Adrenal gland (tissue), 19 donors: ENCODE measurements at places on chromosomes 11 and 22.

- no peak for DNase-seq
Measured at GRCh38 chr11:121877152-121877551, 238.9 kb downstream of the BLID start.

DNA sequence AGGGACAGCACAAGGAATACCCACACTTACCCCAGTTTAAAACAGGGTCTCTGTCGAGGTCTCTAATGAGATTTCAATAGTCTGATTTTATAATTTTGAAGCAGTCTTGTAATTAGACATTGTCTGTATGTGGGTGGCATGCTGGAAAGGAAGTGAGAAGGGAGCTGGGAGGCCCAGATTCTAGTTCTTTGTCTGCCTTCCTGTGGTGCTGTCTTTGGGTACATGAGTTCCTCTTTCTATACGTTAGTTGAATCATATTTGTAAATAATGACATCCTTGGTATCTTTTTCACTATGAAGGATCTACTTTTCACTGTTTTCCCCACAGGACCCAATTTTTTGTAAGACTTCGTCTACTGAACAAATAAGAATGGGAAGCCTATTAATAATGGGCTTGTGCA lies 42.0 kb upstream of the TENM4 start:
- no peak for DNase-seq

DNA sequence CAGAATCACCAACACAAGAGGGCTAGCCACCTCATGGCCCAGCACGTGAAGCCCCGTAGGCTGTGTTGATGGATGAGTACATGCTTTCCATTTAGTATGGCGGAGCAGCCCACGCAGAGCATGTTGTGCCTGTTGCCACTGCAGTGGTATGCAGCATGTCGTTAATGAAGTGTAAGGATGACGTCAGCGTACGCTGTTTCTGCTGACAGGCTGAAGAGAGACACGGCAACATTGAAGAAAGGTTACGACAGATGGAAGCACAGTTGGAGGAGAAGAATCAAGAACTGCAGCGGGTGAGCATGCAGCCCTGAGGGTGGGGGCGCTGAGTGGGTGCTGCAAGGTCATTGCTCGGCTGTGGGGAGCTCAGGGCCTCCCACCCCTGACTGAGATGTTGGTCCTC lies 62.8 kb downstream of the PPFIA1 start:
- DNase-seq = no peak

- DNase-seq = no peak
Measured at GRCh38 chr11:16805938-16806337, 67.5 kb downstream of the C11orf58 start.

DNA sequence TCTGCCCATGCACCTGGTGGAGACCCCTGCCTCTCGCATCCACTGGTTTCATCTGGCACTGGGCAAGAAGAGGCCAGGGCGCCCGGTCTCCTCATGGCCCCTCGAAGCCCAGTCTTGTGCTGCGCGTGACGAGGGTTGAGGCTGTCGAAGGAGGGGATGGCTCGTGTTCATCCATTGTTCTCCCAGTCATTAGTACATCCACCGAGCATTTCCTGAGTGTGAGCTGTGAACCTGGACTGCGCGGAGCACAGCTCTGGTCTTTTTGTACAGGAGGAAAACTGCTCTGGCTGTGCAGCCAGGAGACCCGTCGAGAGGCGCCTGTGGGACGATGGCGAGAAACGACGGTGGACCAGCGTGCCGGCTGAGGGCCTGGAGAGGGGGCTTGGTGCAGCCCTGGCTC lies 6.8 kb downstream of the CACNA1I start:
- no peak for DNase-seq

- DNase-seq = peak; percentile 12
Measured at GRCh38 chr11:41996533-41996932, 537.1 kb upstream of the LRRC4C start.

- no peak for DNase-seq
Measured at GRCh38 chr11:65404210-65404609, 17.8 kb downstream of the FRMD8 start.

GRCh38 chr11:9265211-9266131 lies at the start of gene DENND5A:
TSS of gene DENND5A (minus strand) at chr11:9265350. CDS start at chr11:9265069, 281 bp downstream.
- DNase-seq = peak; percentile 80

- DNase-seq = no peak
Measured at GRCh38 chr11:26700574-26701235, 21.2 kb downstream of the SLC5A12 start.

DNA sequence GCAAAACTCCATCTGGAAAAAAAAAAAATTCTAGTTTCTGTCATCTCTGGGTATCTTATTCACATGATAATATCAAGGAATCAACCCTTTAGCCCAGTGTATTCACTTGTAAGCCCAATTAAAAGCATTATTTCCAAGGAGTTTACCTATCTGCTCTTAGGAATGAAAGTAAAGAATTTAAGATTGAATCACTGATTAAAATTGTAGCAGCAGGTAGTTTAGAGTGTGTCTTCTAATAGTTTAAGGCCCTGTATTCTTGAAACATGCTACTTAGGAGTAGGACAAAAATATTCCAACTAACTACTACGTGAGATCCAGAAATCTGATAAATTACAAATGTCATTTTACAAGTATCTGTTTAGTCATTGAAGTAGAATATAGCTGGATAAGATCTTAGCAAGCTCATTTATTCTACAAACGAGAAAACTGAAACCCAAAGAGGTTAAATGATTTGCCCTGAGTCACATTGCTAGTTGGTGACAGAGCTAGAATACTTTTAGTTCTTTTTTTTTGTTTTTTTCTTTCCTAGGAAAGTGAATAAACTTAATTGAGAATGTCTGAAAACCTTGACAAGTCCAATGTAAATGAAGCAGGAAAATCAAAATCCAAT lies 4.0 kb downstream of the TCP11L1 start:
- no peak for DNase-seq

DNA sequence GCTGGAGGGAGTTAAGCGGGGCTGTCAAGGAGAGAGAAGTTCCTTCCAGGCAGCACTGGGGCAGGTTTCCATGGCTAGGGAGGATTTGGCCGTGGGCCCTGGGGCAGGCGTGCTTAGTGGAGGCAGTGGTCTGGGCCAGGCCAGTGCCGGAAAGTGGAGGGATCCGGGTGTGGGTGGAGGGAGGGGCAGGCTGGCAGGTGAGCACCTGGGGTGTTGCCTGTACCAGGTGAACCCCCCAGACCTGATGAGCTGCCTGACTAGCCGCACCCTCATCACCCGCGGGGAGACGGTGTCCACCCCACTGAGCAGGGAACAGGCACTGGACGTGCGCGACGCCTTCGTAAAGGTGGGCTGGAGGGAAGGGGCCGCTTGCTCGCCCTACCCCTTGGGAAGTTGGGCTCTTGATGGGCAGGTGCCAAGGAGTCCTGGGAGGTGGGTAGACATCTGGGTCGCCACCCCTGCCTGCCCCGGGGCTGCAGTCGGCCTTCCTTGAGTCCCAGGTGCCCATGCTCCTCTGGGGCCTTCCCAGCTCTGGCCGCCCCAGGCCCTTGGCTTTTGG lies 32.0 kb downstream of the MYO7A start:
- no peak for DNase-seq

DNA sequence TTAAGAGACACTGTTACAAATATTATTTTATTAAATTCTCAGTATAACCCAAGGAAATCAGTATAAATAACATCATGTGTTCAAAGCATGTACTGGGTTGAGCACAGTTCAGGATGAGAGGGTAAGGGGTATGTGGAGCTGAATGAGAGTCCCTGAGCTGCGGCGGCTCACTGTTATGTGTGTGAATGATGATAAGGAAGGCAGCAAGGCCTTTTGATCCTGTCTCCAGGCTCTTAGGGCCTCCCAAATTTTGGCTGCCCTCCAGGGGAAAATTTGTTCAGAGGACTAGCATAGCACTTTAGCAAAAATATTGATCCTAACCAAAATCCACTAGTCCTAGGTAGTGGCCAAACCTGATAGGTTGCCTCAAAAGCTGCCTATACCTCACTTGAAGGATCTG lies 86.1 kb upstream of the SPON1 start:
- no peak for DNase-seq

DNA sequence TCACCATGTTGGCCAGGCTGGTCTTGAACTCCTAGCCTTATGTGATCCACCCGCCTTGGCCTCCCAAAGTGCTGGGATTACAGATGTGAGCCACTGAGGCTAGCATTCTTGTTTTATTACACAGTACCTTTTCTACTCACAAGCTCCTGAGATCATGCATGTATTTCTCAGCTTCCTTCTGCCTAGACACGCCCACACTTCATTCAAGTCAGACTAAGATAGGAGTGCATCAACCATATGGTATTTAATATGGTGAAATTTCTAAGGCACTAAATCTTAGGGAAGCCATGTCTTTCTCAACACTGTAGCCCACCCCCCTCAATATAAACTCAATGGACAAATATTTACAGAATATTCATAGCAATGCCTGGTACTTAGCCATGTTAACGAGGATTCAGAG lies 62.1 kb downstream of the SLC25A17 start:
- no peak for DNase-seq

DNA sequence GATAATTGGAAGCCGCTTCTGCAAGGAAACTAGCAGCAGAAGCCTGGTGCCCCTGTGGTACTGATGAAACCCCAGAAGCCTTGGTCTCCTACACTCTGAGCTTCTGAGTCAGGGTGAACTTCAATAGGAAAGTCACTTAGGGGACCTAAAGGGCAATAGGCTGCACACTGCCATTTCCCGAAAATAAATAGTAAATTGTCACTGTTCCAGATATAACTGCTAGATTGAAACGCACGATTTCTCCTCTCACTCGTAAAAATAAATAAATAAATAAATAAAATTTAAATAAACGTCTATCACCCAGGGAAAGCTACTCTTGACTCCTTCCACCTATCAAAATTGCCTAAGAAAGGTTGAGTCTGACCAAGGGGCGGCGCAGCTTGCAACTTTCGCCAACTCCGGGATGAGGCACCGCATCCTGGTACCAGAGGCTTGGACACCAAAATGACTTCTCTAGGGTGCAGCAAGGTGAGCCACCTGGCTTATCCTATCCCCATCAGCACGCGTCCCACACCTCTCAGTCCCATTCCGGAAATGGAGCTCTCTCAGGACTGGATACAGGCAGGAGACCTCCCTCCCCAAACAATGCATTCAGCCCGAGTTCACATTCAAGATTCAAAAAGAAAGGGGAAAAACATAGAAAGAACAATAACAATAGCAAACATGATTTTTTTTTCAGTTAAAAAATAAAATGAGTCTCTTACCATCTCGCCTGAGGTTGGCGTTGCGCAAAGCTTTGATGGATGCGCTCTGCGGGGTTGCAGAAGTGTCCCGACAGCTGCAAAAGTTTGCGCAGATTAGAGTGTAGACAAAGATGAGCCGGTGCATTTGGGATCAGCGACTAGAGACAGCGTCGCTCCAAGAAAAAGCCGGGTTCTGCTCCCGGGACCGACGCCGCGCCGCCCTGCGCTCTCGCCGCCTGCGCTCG lies 583 bp downstream of the PDGFD start:
- peak; percentile 71 for DNase-seq

DNA sequence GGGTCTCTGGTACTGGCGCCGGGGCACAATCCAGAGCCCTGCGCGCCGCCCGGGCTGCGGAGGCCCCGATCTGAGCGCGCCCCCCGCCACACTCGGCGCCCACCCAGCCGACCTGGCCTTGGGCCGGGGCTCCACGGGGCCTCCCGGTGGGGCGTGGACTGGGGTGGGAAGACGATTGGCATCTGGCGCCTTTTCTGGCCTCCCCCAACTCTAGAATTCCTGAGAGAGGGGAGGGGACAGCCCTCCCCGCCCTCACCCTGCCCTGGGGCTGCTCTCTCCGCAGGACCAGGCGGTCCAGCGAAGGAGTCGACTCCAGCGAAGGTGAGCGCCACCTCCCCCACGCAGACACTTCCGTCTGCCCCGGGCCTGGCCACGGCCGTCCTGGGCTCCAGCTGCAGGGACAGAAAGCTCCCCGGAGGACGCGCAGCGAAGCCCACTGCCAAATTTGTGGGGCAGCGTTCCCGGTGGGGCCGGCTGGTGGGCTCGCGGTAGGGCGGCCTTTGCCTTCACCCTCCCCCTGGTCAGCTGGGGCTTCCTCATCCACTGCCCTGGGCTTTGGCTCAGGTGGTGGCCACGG lies 593 bp downstream of the SSH3 start:
- peak; percentile 26 for DNase-seq

GRCh38 chr11:1827095-1827813 lies 7.5 kb upstream of the SYT8 start:
- DNase-seq = peak; percentile 27

GRCh38 chr11:75313513-75314272 lies 37.8 kb downstream of the ARRB1 start:
- peak; percentile 44 for DNase-seq

DNA sequence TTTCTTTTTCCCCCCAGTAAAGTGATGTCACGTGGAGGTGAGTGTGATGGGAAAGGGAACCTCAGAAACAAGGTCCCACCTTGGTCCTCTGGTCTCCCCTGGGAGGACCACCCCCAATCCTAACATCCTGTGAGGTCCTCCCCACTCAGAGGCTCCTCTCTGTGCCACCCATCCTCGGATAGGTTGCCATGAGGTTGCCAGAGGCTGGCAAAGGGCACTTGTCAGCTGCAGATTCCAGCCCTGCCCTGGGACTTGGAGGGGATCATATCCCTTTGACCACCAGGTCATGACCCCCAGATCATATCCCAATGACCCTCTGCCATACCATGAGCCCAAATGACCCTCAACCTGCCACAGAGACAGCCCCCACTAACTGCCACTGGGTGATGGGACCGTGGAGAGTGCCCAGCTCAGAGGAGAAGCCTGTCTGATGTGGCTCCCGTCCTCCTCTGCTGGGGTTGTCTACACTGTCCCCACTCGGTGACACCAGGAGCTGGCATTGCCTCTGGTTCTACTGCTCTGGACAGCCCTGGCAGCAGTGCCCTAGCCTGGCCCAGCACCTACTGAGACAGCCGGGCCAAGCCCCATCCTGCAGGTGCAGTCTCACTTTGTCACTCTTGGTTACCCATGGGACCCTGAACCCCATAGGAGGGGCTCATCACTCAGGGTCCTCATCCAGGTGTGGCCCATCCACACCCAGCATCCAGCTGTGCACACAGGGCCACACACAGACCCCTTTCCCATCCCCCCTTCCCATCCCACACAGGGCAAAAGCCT lies 90.2 kb upstream of the KCNQ1OT1 start:
- DNase-seq = peak; percentile 5

GRCh38 chr11:73566977-73567755 lies 30.7 kb downstream of the FAM168A start:
- no peak for DNase-seq

- DNase-seq = no peak
Measured at GRCh38 chr11:128937480-128937879, 5.2 kb downstream of the TP53AIP1 start.

GRCh38 chr11:84056653-84057376 lies 770.6 kb upstream of the CCDC90B start:
- DNase-seq = no peak

GRCh38 chr11:128555606-128556005 lies 31.8 kb downstream of the ETS1 start:
- DNase-seq = no peak

DNA sequence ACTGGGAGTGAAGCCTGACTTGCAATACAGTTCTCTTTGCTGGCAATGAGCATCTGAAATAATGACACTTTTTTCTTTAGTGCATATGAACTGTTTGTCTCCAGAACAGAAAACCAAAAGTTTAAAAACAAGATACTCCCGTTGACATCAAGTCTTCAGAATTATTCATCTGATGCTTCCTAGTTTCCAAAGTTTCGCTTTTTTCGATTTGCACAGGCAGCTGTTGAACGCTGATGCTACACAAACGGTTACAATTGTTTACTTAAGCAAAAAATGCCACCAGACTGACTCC lies 612 bp upstream of the BIRC2 start:
- DNase-seq = no peak
